Nucleus accumbens (tissue), 56 donors: ENCODE measurements at places on chromosomes 11 and 22.

DNA sequence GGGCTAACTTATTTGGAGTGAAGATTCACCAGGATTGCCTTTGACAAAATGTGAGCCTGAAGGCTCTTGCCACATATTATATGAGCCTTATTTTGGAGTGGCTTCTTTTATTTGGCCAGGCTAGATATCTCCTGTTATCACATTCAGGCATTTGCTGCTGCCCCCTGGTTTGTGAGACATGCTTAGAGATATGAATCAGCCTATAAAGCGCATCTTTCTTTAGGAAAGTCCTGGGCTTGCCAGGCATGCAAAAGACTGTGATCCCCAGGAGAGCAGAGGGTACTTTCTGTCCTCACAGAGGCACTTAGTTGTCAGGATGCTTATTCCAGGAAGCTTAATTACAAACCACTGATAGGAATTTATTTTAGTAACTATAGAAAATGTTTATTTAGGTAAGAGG lies 333.3 kb downstream of the FAT3 start:
- no peak for DNase-seq

- DNase-seq = no peak
Measured at GRCh38 chr11:38562562-38562961, 1964.5 kb upstream of the RAG2 start.

DNA sequence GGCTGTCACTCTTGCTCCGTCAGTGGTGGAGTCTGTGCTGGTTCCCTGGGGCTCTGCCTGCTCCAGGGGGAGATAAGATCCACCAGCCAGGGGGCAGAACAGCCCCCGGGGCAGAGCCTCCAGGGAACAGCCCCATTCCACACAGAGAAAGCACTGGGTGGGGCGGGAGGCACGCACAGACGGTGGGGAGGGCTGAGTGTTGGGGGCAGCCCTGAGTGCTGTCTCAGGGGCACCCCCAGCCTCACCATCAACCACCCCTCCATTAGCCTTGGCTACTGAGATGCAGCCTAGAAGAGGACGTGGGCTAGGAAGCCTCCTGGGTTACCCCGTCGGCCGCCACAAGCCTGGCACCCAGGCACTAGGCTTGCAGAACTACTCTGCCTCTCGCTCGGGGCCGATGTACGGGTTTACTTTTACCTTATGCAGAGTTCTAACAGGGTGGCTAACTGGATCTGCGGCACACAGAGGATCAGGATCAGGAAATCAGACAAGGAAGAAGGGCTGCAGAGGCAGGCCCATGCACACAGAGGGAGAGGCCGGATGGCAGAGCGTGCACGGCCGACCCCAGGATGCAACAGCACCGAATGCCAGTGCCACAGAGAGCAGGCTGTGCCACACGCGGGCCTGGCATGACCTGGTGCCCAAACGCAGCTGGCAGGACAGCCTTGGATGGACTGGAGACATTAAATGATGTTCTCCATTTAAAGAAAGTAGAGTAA lies 140.5 kb downstream of the CTTN start:
- DNase-seq = no peak

- no peak for DNase-seq
Measured at GRCh38 chr11:11440144-11440543, 87.1 kb upstream of the CSNK2A3 start.

GRCh38 chr11:61516191-61516590 lies 7.6 kb downstream of the LRRC10B start:
- no peak for DNase-seq
